ENCODE measurements at places on chromosomes 11 and 22.

DNA sequence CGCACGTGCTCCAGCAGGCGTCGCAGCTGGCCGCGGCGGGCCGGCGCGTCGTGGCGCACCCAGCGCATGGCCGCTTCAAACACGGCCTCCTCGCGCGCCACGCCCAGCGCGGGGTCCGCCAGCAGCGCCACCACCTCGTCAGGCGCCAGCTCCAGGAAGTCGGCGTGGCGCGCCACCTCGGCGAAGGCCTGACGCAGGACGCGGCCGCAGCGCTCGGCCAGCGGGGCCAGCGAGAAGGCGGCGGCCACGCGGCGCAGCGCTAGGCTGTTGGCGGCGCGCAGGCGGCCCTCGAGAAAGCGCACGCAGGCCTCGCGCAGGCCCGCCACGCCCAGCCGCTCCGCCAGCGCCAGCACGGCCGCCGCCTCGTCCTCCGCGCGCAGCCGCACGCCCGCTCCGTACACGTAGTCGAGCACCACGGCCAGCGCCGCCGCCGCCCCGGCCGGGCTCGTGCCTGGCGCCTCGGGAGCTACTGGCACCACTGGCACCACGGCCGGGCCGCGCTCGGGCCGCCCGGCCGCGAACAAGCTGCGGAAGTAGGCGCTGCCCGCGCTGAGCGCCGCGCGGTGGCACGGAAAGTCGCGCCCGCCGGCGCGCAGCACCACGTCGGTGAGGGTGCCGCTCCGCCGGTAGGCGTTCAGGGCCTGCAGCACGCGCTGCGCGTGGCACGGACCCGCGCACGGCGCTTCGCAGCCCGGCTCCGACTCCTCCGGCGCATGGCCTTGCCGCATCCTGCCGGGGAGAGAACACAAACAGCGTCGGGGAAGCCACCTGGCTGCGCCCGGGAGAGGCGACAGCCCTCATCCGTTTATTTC is 2.9 kb downstream of the KLHL35 start:
- peak; percentile 59 for DNase-seq

- DNase-seq, result no peak
Measured at GRCh38 chr11:40295466-40295865, 1164.0 kb downstream of the LRRC4C start.

DNA sequence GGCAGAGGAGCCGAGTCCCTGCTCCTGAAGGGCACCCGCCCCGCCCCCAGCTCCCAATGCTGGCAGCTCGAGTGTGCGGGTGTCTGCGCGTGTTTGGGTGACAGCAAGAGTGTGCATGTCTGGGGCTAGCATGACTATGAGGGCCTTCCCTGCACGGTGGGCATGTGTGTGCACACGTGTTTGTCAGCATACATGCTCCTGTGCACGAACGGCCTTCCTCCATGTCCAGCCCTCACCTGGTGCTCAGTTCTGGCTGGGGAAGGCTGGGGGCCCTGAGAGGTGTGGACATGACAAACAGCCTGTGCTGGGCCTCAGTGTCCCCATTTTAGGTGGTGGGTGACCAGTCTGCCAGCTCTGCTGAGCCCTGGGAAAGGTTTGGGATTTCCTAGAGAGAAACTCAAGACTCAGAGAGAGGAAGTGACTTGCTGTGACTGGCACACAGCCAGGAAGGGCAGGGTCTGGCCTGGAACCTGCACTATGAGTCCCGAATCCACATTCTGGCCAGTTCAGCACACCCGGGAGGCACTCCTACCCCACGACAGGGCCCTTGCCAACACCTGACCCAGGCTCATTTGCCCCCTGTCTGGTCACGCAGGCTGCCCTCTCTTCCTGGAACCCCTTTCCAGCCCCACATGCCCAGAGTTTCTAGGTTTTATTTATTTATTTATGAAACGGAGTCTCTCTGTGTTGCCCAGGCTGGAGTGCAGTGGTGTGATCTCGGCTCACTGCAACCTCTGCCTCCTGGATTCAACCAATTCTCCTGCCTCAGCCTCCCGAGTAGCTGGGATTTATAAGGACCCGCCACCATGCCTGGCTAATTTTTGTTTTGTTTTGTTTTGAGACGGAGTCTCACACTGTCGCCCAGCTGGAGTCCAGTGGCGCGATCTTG is 3.3 kb upstream of the SHISA8 start:
- peak; percentile 63 for DNase-seq

- no peak for DNase-seq
Measured at GRCh38 chr11:46858920-46859546, 13.0 kb upstream of the CKAP5 start.

GRCh38 chr22:39239561-39240423 is 5.0 kb downstream of the PDGFB start:
- peak; percentile 67 for DNase-seq

GRCh38 chr11:69391192-69392103 is 90.0 kb upstream of the LINC01488 start:
- no peak for DNase-seq

GRCh38 chr11:34425867-34426266 is 12.9 kb upstream of the CAT start:
- DNase-seq, result no peak

GRCh38 chr11:115759622-115760460 is 255.6 kb upstream of the CADM1 start:
- no peak for DNase-seq

- DNase-seq, result no peak
Measured at GRCh38 chr11:47854667-47855066, 6.5 kb upstream of the NUP160 start.

GRCh38 chr11:130483124-130483523 is 34.7 kb downstream of the ADAMTS15 start:
- DNase-seq, result no peak

DNA sequence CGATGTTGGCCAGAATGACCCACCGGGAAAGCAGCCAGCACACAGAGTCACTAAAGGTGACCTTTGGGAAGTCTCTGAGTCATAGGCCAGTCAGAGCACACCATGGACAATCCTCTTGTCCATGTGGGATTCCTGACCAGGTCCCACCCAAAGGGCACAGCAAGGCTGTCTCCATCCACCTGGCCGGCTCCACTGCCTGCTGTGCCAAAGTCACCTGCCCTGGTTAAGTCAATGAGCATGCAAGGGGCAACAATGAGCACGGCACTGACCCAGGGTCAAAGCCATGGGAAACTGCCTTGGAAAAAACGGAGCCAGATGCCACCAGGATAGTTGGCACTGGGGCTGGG is 49.8 kb downstream of the SHANK2 start:
- no peak for DNase-seq

GRCh38 chr11:36588099-36588498 is 6.2 kb upstream of the IFTAP start:
- no peak for DNase-seq

DNA sequence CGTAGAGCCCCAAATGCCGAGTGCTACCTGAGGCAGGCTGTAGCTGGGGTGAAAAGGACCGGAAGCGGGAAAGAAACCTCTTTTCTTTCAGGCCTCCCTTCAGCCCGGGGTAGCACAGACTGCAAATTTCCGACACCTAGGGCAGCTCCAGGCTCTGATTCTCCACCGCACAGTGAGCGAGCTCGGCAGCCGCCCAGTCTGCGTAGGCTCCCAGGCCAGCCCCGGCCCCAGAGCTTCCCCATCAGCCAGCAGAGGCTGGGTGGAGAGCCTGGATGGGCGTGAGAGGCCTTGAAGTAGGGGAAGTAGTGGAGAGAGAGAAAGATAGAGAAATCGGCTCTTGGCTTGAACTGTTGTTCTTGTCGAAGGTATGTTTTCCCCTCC is 9.3 kb upstream of the PAX6 start:
- DNase-seq, result no peak

DNA sequence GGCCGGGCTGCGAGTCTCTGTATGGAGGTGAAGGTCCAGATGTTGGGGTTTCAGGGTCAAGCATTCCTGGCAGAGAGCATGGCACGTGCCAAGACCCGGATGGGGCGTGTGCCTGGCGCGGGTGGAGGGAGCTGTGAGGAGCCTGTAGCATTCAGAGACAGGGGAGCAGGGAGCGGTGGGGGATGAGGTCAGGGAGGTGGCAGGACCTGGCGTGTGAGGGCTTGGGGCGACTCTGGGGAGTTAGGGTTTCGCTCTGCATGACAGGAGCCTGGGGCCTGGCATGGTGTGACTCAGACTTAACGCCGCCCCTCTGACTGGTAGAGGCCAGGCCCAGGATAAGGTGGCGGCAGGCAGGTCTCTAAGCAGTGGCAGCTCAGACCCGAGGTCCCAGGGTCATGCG is 103.0 kb downstream of the KCNQ1 start:
- no peak for DNase-seq

- DNase-seq, result no peak
Measured at GRCh38 chr11:73465871-73466270, 89.7 kb downstream of the RELT start.

- no peak for DNase-seq
Measured at GRCh38 chr22:26577081-26577480, 12.9 kb downstream of the TPST2 start.

- peak; percentile 69 for DNase-seq
Measured at GRCh38 chr22:49983148-49984042, 22.8 kb downstream of the PIM3 start.

GRCh38 chr22:31085493-31085824 is 4.3 kb downstream of the SMTN start:
- DNase-seq, result no peak

DNA sequence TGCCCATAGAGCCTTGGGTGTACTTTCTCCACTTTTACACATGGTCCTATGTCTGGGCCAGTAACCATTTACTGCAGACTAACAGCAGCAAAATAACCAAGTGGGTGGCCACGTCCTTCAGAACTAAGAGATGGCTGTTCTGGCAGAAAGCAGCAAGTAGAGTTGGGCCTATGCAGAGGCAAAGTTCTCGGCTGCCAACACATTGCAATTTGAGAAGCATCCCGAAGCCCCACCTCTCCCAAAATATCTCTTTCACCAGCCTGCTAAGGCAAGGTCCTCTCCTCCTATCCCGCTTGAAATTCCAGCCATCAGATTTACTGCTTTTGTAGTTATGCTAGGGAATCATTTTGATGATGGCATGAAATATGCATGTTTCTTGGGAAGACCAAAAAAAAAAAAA is 118.5 kb upstream of the APOA1 start:
- no peak for DNase-seq

- DNase-seq, result no peak
Measured at GRCh38 chr11:30131535-30131934, 99.3 kb upstream of the FSHB start.

DNA sequence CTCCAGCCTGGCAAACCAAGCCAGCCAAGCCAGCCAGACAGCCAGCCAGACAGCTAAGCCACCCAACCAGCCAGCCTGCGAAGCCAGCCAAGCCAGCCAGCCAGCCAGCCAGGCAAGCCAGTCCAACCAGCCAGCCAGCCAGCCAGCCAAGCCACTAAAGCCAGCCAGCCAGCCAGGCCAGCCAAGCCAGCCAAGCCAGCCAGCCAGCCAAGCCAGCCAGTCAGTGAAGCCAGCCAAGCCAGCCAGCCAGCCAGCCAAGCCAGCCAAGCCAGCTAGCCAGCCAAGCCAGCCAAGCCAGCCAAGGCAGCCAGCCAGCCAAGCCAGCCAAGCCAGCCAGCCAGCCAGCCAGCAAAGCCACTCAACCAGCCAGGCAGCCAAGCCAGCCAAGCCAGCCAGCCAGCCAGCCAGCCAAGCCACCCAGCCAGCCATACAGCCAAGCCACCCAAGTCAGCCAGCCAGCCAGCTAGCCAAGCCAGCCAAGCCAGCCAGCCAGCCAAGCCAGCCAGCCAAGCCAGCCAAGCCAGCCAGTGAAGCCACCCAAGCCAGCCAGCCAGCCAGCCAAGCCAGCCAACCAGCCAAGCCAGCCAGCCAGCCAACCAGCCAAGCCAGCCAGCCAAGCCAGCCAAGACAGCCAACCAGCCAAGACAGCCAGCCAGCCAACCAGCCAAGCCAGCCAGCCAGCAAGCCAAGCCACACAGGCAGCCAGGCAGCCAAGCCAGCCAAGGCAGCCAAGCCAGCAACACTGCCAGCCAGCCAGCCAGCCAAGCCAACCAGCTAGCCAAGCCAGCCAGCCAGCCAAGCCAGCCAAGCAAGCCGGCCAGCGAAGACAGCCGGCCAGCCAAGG is 29.7 kb downstream of the CCT8L2 start:
- DNase-seq, result no peak

DNA sequence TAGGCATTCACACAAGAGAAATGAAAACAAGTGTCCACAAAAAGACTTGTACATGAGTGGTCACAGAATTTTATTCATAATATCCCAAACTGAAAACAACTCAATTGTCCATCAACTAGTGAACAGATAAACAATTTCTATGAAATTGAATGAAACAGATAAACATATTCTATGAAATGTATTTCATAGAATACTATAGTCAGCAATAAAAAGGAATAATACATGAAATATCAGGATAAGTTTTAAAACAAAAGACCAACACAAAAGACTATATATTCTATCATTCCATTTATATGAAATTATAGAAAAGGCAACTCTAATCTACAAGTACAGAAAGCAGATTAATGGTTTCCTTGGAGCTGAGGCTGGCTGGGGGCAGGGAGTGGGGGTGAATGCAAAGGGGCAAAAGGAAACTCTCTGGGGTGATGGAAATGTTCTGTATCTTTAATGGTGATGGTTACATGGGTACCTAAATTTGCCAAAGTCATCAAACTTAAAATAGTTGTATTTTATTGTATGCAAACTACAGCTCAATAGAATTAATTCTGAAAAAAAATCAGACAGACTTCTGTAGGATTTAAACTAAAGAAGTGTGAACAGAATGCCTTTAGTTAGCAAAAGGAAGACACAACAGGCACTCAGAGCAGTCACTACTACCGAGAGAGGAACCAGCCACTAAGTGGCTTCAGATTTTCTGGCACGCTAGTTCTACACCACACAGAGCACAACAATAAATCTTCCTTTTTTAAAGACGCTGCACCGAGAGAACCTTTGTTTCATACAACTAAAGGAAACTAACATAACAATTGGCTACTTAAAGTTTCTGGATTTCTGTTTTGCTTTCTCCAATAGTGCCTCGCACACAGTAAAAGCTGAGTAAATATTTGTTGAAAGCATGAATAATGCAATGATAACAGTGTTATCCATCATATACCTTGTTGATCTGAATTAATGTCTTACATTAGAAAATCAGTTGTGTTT is 15.4 kb downstream of the CCDC34 start:
- DNase-seq, result no peak

DNA sequence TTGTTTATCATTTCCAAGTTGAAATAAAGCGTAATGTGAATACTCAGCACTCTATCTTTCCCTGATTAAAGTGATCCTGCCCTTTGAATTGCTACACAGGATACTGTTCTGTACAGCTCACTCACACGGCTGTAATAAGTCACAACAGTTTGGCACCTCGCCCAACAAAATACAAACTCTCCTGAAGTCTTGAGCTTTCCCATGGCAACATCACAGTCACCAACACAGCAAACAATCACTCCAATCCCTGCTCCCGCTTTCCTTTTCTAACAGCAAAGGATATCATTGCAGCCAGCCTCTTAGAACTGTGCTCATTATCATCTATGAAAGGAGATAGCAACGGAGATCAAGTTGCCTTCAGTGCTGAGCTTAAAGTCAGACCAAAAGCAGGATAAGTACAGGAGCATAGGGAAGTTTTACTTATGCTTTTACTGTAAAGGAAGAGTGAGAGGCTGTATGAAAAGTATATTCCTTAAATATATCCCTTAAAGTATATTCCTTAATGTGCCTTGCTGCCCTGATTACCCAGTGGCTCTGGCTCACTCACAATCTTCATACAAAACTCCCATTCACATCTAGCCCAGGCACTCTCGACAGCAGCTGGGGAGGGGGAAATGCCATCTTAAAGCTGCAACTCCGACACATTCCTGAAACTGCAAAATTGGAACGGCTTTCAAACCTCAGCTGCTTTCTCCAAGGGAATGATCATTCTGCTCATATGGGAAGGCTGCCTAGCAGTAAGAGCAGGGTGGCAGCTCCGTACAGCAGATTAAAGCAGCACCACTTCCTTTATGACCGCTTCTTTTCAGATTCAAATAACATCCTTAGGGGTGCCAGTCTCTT is 35.8 kb downstream of the MAML2 start:
- DNase-seq, result peak; percentile 54

GRCh38 chr11:35658020-35658948 is 4.3 kb upstream of the TRIM44 start:
- no peak for DNase-seq

Measured in CD4-positive, alpha-beta T cell treated with Interleukin-17A for 4 hours (primary cell).